ENCODE measurements at places on chromosomes 6 and 20. TPM values are rescaled to one million over a fixed set of nuclear protein-coding genes. Genes with fewer than 3 reads are reported as not detected.

HSPA12B gene
- total RNA-seq, result 1.4 TPM

MOXD1 gene
- total RNA-seq, result 0.28 TPM

DNA sequence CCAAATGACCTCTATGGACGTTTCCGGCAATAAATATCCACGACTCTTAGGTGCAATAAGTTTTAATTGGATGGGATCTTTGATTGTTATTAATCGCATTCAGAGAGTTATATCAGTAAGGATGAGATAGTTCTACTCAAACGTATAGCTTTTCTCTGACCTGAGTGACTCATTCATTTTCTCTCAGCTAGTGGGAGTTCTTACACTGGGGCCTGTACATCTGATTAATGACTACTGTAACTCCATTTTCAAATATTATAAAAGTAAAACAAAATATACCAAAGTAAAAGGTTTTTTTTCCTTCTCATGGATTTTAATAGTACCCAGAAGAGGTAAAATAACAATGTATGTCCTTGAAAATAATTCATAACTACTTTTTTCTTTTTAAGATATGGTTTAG, 41.1 kb upstream of the SAMD5 start:
- DNase-seq, result no peak

LST1 gene
- 10.2 TPM for total RNA-seq

- DNase-seq, result no peak
These were observed 176.6 kb downstream of the NKAIN2 start for GRCh38 chr6:123980311-123980710.

DNA sequence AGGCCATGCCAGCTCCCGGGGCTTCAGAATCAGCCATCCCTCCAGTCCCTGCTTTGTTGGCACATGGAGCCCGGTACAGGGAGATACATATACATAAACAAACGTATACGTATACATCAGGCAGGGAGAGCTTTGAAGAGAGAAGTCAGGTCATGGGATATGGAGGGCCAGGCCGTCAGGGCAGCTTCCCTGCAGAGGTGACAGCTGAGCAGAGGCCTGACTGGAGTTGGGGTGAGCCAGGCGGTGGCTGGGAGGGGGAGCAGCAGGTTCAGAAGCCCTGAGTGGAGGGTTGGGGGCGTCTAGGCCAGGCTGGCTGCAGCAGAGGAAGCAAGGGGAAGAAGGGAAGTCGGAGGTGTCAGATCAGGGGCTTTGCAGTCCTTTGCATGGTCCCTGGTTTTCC, 61.7 kb downstream of the STK35 start:
- DNase-seq, result no peak

DNA sequence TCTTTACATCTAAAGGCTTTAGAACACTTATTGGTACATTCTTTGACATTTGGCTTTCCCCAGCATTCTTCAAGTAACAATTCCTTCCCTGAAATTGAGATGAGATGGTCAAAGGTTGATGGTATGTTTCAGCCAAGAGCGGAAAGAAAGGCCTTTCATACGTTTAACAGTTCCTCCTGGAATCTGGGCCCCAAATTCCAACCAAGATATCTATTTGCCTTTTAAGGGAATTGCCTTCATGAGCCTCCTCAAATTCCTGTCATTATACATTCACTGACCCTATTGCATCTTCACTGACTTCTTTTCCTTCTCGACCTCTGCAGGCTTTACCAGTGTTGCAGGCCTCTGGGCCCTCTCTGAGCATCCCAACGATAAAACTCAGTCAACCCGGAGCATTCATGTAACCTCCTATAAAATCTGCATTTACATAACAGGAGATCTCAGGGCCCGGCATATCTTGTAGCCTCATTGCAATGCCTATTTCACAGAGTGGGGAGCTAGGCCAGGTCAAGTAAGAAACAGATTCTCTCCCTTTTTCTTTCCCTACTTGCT, 18.3 kb upstream of the WFDC9 start:
- no peak for DNase-seq

GRCh38 chr6:40996591-40997233, 42.3 kb downstream of the UNC5CL start:
- no peak for DNase-seq

Data from left lobe of liver (tissue), 2 donors.